ENCODE measurements at places on chromosomes 2 and 18.

GRCh38 chr2:216792222-216793021 is 67.4 kb downstream of the TNP1 start:
- no peak for DNase-seq

DNA sequence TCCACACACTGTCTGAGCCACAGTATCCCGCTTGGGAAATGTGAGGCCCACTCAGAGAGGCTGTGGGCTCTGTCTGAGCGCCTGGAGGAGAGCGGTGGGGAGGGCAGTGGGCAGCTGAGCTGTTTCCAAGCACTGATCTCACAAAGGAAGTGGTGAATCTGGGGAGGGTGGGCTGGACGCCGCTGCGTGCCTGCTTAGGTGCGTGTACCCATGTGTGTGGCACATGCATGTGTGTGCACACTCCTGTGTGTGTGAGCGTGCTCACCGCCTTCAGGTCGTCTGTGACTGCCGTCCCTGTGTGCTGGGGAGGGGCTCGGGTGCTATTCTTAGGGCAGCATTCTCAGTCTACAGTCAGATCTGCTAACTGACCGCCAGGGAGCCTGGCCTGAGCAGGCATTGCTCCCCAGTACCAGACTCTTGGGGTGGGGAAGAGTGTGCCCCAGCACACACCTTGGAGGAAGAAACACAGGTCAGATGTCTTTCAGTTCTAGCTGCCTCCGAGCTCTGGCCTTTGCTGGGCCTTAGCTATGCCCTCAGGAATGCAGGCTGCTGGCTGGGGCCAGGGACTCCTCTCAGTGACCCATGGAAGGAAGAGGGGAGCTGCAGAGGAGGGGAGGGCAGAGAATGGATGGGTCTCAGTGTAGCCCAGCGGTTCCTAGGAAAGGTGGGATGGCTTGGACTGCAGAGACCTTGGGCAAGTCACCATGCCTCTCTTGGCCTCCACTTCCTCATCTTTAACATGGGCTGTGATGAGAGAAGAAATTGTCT is 31.4 kb downstream of the KCNIP3 start:
- no peak for DNase-seq

DNA sequence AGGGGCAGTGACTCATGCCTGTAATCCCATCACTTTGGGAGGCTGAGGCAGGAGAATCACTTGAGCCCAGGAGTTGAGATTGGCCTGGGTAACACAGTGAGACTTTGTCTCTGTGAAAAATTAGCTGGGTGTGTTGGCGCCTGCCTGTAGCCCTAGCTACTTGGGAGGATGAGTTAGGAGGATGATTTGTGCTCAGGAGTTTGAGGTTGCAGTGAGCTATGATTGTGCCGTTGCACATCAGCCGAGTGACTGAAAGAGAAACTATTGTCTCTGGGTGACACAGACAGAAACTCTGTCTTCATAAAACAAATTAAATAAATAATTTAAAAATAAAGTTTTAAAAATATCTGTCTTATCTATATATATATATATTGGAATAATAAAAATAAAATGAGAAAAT is 1844.6 kb upstream of the PIK3C3 start:
- no peak for DNase-seq

- no peak for DNase-seq
Observed at GRCh38 chr2:233816334-233816733, 38.0 kb downstream of the HJURP start.

DNA sequence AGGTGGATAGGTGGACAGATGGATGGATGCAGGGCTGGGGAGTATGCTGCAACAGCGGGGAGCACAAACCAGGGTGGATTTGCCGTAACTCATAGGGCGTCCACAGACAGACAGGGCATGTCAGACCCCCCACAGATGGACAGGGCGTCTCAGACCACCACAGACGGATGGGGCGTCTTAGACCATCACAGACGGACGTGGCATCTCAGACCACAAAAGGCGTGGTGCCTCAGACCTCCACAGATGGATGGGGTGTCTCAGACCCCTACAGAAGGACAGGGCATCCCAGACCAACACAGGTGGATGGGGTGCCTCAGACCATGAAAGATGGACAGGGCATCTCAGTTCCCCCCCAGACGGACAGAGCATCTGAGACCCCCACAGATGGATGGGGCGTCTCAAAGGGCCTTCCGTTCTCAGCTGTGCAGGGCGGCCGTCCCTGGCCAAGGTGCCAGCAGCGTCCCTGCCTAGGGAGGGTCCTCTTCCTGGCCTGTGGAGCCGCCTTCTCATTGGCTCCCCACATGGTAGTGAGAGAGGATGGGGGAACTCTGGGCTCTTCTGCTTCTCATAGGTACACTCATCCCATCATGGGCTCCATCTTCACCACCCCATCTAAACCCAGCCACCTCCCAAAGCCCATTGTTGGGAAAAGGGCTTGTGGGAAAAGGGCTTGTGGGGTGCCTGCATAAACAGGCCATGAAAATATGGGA is 2.1 kb downstream of the ANKMY1 start:
- no peak for DNase-seq

- DNase-seq, result no peak
Observed at GRCh38 chr2:112000399-112001135, 54.5 kb upstream of the TMEM87B start.

DNA sequence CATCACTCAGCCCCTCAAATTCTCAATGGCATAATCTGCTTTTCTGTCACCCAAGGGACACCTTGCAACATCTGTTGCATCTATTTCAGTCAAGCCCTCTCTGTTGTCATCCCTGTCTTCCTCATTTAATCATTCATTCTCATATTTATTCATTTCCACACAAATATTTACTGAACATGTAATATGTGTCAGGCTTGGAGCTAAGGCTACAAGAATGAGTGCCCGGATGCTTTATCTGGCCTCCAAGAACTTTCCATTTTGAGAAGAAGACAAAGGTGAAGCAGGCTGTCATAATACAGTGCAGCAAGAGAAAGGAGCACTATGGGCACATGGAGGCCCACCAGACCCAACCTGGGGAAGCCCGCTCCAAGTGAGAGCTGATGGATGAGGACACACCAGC is 15.6 kb downstream of the IL18RAP start:
- DNase-seq, result no peak

DNA sequence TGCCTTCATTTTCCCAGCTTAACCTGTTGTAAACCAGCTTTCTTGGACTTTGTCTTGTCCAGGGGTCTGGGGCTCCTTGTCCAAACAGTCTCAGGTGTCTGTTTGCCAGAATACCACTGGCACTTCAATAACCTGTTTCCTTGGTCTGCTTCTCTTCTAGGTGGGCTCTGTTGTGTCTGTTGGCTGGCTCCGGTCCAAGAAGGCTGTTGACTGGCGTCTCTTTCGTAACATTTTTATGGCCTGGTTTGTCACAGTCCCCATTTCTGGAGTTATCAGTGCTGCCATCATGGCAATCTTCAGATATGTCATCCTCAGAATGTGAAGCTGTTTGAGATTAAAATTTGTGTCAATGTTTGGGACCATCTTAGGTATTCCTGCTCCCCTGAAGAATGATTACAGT is 17.0 kb downstream of the SLC20A1 start:
- DNase-seq, result no peak

GRCh38 chr2:120887741-120888231 is 152.1 kb downstream of the GLI2 start:
- no peak for DNase-seq

DNA sequence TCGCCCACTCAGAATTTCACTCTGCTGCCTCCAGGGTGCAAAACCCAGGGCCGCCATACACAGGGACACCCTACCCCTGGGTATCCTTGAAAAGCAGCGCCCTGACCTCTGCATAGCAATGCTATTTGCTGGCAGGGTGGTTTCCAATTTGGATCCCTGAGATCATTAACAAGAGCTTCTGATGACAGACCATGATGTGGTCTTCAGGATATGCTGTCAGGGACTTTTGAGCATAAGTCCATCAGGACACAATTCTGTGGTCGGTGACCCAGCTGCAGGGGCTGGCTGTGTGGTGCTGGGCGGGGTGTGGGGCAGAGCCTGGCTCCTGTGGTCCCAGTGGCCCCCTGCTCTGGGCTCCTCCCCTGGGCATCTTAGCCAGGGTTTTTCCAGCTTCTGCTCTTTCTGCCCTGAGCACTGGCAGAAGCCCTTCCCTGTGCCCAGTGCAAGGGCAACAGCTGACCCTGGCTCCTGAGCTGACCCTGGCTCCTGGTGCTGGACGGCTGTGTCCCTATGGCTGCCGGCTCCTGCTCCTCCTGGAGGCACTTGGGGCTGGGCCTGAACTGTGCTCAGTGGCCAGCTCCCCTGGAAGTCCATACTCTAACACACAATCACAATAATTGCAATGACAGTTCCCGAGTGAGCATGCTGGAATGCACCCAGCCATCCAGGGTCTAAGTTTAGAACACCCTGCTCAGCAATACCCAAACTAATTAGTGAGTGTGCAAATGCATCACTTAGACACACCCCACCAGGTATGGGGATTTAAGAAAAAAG is 271.5 kb downstream of the HDAC4 start:
- DNase-seq, result no peak

DNA sequence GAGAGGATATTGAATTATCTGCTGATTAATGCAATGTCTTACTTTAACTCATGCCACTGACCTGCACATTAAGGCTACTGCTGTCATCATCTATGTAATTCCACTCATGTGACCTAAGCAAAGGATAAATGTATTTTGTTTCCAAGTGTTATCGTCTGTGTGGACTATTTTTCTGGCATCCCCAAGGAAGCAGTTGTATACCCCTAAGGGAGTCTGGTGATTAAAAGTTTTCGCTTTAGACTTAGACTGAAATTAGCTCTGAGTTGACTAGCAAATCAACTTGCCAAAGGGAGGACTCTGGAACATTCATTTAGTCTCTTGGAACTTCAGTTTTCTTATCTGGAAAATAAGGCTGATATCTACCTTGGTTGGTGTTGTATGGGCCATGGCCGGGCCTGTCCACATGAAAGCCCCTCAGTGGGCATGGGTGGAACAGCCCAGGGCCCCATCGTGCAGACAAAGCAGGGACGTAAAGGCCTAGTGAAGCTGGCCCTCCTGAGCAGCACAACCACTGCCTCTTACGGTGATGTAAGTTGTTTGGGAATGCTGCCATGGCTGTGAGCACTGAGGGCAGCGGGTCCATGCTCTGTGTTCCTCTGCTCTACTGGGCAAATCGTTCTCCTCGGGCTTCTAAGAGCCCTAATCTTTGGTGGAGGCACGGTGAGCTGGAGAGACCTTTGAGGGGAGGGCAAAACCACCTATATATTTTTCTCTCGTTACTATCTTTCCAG is 144.4 kb upstream of the RNF152 start:
- DNase-seq, result no peak

- no peak for DNase-seq
Observed at GRCh38 chr2:37456479-37456878, 112.0 kb downstream of the QPCT start.

DNA sequence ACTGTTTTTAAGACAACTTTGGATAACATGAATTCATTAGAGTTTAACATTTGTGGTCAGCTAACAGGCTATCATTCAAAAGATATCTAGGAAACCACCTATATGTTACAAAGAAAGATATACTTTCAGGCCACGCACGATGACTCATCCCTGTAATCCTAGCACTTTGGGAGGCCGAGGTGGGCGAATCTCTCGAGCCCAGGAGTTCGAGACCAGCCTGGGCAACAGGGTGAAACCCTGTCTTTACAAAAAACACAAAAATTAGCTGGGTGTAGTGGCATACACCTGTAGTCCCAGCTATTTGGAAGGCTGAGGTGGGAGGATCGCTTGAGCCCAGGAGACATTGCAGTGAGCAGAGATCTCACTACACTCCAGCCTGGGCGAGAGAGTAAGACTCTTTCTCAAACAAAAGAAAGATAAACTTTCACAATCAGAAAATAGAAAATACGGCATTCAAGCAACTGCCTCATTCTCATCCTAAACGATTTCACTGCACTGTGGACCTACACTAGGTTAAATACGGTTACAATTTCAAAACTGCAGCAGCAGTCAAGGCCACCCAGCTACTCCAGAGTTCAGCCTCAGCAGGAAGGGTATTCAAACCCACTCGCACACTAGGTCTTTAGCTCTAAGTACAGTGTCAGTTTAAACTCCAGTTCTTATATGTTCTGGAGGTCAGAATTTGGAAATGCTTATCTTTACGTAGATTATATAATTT is 250.0 kb upstream of the SLC39A10 start:
- no peak for DNase-seq

DNA sequence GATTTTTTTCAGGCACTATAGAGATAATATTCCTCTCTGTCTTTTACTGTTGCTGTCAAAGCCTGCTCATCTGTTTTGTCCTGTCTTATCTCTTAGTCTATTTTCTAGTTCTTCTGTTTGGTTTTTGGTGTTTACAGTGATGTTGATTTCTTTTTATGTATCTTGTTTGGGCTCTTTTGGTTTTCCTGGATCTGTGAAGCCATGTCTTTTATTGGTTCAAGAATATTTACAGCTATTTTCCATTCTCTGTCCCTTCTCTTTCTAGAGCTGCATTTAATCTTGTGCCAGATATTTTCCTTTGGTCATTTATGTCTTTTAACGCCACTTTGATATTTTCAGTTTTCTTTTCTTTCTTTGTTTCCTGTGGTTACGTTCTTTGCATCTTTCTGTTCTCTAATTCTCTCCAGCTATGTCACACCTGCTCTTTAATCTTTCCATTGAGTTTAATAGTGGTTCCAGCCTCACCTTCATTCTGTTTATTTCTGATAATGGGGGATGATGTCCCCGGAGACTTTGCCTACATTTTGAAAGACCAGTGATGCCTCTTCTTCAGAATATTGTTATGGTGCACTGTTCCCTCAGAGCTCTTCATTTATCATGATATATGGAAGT is 32.0 kb downstream of the SMCHD1 start:
- DNase-seq, result no peak
